Hypothalamus (tissue), 51 donors: ENCODE measurements at places on chromosomes 3 and 15.

DNA sequence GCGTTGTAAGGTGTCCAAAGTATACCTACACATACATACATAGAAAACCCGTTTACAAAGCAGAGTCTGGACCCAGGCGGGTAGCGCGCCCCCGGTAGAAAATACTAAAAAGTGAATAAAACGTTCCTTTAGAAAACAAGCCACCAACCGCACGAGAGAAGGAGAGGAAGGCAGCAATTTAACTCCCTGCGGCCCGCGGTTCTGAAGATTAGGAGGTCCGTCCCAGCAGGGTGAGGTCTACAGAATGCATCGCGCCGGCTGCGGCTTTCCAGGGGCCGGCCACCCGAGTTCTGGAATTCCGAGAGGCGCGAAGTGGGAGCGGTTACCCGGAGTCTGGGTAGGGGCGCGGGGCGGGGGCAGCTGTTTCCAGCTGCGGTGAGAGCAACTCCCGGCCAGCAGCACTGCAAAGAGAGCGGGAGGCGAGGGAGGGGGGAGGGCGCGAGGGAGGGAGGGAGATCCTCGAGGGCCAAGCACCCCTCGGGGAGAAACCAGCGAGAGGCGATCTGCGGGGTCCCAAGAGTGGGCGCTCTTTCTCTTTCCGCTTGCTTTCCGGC lies 318.6 kb downstream of the FGF12 start:
- DNase-seq = no peak

DNA sequence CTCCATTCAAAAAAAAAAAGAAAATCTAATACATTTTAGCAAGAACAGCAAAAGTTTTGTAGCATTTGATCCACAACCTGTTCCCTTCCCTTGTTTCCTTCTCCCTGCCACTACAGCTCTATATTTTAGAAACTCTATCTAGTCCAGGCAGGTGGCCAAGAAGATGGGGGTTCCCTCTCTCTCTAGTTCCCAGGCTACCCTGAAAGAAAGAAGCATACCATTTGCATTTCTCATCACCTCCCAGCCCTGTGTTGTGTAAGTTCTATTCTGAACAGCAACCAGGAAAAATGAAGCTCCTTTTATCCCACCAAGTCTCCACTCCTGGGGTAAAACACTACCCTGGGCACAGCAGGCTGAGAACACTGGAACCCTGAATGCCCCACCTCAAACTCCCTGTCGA lies 100.0 kb downstream of the PCCB start:
- no peak for DNase-seq

DNA sequence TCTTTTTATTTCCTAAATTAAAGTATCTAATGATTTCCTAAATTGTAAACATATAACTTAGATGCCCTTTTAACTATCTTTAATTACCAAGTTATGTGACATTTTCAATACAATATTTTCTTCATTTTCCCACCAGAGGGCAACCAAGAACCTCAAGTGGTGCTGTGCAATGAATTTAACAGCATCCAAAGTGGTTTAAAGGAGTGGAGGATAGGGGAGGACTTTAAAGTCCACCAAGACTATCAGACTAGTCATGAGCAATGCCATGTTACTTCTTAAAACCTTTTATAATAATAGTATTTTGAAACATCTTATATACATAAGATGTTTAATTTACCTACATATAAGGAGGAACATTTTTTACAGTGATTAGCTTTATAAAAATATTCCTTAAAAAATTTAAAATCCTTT lies 74.4 kb downstream of the DLG1 start:
- peak; percentile 50 for DNase-seq

- no peak for DNase-seq
These were observed 536.0 kb upstream of the TBL1XR1 start for GRCh38 chr3:177733233-177733632.

GRCh38 chr3:21697707-21698106 lies 53.3 kb downstream of the ZNF385D start:
- no peak for DNase-seq

DNA sequence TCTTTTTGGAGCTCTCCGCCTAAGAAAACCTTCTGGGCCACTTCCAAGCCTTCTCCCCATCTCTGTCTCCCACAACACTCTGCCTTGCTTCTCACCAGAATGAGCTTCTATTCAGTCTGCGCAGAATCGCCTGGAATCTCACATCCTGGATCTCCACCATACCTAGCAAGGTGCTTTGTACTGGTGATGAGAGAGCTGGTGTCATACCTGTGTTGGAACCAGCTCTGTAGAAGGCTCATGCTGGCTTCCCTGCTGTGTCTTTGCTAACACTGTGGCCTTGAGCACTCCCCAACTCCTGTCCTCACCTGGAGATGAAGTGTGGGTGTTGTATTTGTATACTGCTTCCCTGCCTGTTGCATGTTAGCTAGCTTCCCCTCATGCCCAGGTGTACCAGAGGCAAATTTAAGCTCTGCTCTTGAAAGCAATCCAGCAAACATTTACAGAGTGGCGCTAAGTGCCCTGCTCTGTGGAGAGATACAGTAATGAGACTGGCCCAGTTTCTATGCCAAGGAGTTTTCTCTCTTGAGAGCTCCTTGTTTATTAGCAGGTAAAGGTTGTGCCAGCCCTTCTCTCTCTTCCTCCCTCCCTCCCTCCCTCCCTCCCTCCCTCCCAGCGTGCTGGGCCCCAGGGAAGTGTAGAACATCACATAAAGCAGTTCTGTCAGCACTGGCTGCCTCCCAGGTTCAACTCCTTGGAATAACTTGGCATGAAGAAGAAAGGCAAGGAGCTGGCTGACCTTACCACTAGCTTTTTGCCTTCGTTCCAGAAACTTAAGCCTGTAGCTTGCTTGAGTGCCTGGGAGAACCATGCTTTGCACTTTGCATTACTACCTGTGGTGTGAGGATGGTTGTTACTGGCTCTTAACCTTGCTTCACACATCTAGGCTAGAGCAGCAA lies 54.9 kb downstream of the TRIM71 start:
- DNase-seq = peak; percentile 17

GRCh38 chr3:94024385-94024784 lies 4.0 kb downstream of the STX19 start:
- DNase-seq = no peak
